Bronchial epithelial cell (primary cell): ENCODE measurements at places on chromosomes 1 and 21.

- no peak for DNase-seq
Measured at GRCh38 chr1:179474713-179475112, 101.0 kb downstream of the NPHS2 start.

- no peak for DNase-seq
Measured at GRCh38 chr1:209307846-209308245, 275.7 kb upstream of the CAMK1G start.

DNA sequence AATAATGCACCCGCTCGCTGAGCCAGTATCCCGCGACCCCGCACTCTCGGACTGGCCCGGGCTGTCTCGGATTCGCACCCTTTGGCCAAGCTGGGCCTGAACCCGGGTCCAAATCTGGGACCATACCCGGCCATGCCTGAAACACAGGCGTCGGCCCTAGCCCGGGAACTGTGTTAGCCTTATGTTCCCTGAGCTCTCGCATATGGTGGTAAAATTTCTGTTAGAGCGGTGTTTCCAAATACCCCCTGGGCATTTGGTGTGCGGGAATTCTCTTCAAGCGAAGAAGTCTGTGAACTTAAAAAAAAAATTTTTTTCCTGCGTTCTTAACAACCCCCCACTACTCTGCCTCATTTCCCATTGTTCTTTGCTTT, 3.1 kb downstream of the RNF220 start:
- no peak for DNase-seq

DNA sequence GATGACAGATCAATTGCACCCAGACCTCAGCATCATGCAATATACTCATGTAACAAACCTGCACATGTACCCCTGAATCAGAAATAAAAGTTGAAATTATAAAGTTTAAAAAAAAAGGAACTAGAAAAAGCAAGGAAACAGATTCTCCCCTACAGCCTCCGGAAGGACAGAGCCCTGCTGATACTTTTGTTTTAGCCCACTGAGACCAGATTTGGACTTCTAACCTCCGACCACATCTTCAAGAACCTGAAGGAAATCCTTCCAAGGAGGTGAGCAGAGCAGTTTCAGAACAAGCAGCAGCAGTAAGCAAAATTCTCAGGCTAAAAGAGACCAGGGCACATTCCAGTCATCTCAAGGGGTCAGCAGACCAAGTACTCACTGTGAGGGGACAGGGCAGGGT, 54.5 kb downstream of the TM2D1 start:
- no peak for DNase-seq

DNA sequence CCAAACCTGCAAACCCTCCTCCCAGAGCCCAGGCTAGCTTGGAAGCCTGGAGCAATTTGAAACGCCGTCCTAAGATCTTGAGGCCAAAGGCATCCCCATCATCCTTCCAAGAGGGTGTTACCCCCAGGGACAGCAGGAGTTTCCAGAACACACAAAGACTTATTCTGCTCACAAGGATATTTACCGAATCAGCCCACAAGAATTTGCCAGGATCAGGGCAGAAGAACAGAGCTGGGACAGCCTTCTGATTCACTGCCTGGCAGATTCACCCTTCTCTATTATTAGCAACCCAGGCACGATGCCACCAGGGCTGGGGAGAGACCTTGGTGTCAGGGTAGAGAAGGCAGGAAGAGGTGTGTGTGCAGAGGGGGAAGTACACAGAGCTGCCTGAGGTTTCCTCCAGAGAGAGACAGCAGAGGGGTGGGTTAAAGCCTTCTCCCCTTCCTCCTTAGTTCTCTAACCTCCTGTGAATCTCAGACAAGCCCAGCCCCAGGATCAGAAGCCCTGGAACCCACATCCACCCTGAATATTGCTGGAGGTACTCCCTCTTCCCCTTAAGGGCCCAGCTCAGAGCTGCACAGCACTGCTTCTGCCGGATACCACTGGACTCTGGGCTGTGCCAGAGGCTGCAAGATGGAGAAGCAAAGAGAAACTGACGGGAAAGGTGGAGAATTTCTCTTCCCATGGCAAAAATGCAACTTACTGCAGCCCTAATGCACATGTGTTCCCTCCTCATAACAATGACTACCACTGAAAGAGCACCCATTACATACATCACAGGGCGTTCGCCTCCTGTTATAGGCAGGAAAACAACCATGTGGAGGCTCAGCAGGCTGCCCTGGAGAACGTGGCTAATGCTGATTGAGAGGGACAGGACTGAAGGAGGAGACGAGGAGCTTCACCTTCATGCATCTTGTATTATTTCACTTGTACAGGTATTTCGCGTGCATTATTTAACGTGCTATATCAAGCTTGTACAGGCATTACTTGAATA, 61.8 kb downstream of the ITPKB start:
- peak; percentile 54 for DNase-seq

DNA sequence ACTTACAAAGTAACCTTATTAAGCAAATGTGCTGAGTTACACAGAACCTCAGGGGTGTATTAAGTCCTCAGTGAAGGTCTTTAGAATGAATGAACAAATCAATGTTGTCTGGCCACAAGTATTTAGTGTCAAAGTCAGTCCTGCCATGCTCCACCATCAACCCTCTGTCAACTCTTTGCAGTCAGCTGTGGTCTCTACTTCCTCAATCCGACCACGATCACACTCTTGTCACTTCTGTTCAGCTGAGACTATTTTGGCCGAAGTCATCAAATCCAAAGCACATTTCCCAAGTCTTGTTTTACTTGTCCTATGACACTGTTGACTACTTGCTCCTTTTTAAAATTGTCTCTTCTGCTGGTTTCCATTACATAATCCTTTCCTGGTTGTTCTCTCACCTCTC, 173.5 kb downstream of the ST6GALNAC5 start:
- DNase-seq = no peak

DNA sequence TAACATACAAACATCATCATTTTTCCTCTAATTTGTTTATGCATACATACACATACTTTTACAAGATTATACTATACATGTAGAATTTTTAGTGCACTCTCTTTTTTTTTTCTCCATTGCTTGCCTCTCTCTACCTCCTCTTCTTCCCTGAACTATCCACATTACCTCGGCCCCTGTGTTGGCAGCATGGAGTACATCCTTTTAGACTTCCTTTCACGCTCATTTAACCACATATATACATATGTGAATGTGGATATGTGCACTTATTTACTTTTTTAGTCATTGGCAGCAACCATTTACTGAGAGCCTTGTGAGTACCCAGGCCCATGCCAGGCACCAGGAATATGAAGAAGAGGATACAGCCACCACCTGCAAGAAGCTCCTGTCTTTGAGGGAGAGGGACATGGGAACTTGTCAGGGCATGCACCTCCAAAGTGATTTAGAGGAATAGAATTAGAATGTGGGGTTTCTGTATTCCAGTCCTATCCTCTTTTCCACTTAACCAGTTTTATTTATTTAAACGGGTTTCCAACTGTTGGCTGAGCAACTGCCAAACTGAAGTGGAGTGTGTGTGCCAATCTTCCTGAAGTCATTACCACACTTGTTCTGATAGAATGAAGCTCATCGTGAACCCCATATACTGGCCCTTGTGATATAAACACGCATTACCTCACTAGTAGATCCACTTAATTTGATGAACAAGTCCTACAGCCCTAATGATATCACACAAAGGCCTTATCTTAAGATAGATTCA, 212.6 kb downstream of the TNR start:
- DNase-seq = no peak

DNA sequence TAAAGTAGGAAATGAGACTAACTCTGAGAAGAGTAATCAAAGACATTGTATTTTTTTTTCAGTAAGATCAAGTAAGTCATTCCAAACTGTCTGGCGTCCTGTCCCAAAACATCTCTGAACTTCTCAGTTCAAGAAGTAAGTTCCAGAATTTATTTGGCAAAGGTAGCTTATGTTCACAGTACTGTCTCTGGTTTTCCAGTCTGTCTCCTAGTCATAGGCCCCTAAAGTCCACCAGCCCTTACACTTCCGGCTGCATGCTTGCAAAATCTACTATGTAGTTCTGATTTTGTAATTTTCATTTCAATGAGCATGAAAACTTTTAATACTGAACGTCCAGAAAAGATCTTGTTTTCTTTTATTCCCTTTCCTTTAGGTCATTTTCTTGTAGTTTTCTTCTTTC, 61.4 kb upstream of the S1PR1 start:
- no peak for DNase-seq

DNA sequence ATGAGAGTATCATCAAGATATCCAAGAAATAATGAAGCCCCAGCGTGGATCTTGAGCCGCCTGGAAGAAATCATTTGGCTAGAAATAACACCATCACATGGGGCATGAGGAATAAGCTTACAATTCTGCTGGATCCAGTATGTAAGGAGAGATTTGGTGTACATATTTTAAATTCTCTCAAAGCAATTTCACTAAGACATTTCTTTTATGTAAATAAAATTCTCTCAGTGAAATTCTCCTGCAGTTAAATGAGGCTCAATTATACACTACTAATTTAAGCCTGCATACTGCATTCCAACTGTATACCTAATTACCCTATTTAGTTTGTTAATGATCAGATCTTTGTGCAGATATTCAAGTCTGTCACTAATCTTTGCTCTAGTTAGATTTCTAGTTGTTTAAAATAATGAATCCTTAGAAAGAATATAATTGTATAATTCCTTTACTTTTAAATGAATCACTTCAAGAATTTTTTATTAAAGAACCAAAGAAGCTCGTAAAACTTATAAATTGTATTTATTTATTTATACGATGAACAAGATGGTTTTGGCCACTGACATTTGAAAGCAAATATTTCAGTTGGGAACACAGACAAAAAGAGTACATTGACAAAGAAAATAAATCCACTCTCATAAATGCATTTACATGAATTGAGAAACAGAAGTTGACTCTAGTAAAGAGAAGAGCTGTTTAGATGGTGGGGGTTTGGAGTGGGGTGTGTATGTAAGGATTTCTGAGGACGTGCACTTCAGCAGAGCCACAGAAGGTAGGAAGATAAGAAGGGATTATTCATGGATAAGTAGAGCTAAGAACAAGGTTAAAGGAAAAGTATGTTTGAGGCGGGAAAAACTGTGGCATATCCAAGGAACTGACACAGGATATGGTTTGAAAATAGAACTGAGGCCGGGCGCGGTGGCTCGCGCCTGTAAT, 466.8 kb downstream of the DSCAM start:
- no peak for DNase-seq
